ENCODE measurements at places on chromosomes 1 and 21.

DNA sequence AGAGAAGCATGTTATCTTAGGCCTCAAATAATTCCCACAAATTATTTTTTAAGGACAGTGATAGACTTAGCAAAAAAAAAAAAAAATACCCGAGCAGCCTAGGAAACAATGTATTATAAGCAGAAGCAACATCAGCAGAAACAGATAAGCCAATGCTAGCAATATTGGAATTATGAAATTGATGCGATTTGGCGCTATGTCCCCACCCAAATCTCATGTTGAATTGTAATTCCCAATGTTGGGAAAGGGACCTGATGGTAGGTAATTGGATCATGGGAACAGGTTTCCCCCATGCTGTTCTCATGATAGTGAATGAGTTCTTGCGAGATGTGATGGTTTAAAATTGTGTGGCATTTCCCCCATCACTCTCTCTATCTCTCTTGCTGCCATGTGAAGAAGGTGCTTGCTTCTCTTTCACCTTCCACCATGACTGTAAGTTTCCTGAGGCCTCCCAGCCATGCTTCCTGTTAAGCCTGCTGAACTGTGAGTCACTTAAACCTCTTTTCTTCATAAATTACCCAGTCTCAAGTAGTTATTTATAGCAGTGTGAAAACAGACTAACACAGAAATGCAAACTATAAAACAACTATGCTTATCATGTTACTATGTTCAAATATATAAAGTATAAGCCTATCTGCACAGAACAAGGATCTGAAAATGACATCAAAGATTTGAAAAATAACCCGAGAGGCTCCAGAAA is 75.6 kb upstream of the HIVEP3 start:
- no peak for DNase-seq

DNA sequence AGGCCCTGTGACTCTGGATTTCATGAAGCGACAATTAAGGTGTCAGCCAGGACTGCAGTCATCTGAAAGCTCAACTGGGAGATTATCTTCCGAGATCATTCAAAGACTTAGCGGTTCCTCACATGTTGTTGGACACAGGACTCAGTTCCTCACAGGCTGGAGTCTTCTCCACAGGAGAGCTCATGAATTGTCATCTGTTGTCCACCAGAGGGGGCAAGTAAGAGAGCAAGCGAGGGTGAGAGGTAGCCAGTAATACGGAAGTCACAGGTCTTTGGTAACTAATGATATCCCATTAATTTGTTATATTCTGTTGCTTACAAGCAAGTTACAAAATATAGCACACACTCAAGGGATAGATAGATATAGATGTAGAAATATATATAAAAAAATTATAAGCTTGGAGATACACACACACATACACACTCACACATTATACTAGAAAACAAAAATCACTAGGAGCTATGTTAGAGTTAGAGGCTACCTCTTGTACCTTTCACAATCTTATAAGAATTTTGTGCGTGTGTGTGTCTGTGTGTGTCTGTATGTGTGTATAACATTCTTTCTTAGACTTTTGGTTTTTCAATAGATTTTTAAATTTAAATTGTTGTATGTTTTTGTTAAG is 1695.3 kb downstream of the BRINP3 start:
- DNase-seq, result no peak

- DNase-seq, result peak; percentile 26
Observed at GRCh38 chr1:244801246-244801645, 34.2 kb upstream of the COX20 start.

DNA sequence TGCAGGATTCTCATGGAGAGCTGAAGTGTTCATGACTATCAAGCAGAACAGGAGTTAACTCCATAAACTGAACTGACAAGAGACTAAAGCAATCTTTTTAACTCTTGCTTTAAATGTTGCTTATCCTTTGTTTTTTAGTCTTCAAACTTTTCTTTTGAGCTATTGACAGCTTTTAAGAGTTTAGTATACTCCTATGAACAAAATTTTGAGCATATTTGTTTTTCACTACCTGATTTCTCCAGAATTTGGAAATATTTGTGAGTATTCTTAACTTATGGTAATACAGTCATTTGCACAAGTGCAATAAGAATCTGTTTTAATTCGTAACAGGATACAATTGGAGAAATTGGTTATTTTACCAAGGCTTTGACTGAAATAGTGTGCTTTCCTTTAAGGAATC is 7.2 kb downstream of the DNAI4 start:
- no peak for DNase-seq

- no peak for DNase-seq
Observed at GRCh38 chr21:43972850-43973633, 39.1 kb upstream of the TRAPPC10 start.

DNA sequence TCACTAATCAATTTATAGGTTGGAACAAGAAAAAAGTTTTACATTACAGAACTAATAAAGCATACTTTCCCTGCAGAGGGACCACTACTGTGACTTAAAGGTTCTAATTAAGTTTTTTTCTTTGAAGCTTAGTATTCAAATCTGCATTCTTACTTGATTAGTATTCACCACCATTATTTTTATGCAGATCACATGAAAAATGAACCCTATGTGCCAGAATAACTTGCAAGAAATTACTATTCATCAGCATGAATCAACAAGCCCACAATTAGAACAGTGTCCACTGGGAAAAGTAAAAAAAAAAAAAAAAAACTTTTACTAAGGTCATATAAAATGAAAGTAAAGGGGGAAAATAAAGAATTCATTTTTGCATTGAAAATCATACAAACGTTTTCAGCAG is 90.8 kb downstream of the SMYD3 start:
- no peak for DNase-seq

GRCh38 chr1:91600431-91601337 is 100.0 kb downstream of the CDC7 start:
- DNase-seq, result no peak

DNA sequence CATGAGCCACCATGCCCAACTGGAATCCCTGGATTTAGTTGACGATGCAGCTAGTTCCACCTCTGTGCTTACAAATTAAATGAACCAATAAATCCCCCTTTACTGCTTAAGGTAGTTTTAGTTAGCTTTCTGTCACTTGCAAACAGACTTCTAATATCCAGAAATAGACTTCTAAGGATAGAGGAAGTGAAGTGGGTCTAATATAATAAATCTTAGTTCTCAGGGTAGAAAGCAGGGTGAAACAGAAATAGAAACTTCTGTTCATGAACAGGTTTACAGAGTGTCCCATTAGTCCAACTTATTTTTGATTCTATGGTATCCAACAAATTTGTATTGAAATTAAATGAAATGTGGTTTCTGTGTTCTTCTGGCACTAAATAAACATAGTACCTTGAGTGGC is 20.1 kb downstream of the BCAS2 start:
- no peak for DNase-seq

DNA sequence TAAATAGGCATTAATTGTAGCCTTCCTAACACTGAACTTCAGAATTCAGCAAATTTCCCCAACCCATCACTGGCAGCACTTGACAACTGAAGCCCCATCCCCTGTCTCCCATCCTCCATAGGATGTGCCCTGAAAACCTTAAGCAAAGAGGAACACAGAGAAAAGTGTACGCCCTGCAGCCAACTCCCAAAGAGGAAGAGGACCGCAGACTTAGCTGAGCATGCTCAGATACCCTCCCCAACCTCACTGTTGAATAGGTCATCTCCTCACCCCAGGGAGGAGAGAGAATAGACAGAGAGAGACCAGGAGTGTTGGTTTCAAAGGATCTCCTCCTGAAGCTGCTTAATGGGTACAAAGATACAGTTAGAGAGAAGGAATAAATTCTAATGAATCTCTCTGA is 50.5 kb downstream of the CD2 start:
- DNase-seq, result no peak

DNA sequence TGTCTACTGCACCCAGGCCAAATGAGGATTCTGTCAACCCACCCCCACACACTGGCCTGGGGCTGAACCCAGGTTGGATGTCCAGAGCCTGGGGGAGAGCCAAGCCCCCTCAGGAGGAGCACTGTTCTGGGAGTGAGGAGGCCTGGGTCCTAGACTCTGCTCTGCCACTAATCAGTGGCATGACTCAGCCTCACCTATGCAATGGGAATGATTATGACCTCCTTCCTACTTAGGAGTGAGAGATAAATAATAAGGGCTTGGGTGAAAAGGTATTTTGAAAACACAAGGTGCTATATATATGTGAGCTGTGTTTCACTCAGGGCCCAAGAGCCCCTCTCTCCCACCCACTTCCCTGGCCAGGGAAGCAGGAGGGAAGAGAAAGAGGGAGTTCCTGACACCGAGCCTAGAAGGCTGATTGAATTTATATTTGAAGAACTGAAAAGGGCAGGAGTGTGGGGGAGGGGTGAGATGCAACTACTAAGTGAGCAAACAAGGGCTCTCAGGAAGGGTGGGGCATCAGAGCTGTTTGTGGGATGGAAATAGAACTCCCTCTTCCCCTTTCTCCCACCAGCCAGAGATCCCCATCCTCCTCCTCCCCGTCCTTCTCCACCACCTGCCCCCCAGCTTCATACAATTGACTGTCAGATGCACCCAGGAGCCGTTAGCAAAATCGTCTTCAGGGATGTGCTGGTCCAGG is 8.2 kb downstream of the IGSF9 start:
- no peak for DNase-seq

DNA sequence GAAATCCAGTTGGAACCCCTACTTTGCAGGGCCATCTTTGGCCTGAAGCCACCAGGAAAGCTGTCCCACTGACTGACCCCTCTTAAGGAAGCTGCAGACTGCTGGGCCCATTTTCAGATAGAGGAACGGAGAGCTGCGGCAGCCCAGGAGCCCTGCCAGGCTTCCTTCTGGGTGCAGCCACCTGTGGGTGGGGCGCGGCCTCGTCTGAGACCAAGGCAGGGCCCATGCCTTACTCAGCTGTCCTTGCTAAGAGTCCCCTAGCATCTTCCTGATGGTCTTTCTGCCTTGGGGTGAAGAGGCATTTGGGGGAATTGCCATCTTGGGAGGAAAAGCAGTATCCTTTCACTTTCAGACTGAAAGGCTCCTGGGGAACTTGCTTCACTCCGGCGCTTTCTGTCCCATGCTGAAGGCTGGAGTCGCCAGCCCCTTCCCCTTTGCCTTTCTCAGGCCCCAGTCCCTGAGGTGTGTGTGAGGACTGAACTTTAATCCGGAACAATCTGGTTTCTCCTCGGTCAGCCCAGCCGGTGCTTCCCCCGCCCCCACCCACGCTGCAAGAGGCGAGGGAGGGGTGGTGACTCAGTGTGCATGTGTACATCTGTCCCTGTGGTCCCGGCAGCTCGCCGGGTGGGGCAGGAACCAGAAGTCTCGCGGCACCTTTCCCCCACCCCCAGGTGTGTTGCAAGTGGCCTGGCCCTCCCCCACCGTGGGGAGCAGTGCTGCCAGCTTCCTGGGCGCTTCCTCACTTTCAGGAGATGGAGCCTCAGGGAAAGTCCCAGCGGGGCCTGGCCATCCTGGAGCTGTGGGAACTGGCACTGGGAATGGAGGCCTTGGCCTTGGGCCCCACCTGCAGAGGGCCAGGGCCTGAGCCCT is 5.1 kb downstream of the ZC3H12A start:
- peak; percentile 91 for DNase-seq

- peak; percentile 71 for DNase-seq
Observed at GRCh38 chr1:6385488-6386191, 7.9 kb downstream of the ACOT7 start.

GRCh38 chr1:201085902-201086735 is 26.1 kb downstream of the CACNA1S start:
- DNase-seq, result peak; percentile 45

- peak; percentile 36 for DNase-seq
Observed at GRCh38 chr21:25855576-25855975, 120.8 kb downstream of the GABPA start.

DNA sequence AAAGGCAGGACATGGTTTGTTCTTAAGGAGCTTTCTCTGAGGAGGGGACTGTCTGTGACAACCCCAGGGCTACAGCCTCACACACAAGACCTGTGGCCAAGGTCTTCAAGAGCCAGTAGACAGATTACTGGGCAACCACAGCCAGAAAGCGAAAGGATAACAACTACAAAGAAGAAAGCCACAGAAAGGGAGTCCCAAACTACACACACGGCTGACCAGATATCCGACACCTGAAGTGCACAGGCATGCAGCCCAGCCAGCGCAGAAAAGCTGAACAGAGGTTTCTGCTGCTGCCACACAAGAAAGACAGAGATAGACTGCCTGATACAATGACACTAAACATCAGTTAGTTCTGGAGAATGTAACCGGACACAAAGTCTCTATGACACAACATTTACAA is 21.4 kb upstream of the NADK start:
- DNase-seq, result no peak

- DNase-seq, result no peak
Observed at GRCh38 chr1:80384959-80385358, 1378.4 kb upstream of the ADGRL4 start.

- DNase-seq, result no peak
Observed at GRCh38 chr1:35854989-35855700, 27.9 kb upstream of the AGO1 start.

DNA sequence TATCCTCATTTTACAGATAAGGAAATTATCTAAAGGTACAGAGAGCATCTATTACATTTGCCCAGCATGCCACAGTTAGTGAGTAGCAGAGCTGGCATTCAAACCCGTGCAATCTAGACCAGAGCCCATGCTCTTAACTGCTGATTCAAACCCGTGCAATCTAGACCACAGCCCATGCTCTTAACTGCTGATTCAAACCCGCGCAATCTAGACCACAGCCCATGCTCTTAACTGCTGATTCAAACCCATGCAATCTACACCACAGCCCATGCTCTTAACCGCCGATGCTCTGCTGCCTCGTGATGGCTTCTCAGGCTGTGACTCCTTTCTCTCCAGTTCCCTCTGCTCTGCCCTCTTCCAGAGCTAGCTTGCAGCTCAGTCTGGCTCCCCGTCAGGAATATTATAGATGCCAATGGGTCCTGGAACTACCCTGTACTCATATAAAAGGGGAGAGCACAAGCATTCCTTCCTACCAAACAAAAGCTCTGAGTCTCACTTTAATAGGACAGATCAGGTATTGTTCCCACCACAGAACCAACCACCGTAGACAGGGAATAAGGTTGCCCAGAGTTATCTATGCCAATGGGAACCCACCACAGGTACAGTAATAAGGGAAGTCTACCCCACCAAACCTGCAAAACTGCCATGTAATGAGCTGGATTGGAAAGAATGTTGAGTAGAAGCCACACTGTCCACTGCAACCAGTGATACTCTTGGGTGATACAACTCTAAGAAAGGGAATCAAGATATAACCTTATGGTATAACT is 78.4 kb downstream of the SMYD3 start:
- DNase-seq, result peak; percentile 97

- no peak for DNase-seq
Observed at GRCh38 chr1:211621447-211622198, 42.7 kb upstream of the SLC30A1 start.

- DNase-seq, result no peak
Observed at GRCh38 chr1:117698398-117699160, 92.7 kb downstream of the TENT5C start.

DNA sequence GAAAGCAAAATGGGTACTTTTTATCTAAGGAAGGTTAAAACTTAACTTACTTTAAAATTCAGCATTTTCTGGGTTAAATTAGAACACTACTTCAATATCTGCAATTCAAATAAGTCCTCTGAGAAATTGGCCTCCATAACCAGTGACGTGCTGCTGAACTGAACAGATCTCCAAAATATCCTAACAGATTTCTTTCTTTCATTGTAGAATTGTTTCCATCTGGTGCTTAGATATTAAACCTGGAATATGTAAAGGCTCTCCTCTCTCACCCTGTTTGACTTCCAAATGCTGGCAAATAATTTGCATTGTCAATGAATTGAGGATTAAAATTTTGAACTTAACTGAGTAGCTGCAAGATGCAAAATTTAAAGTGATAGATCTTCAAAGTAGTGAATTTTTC is 316.9 kb upstream of the CXADR start:
- no peak for DNase-seq
